ENCODE measurements at places on chromosomes 11 and 22.
A peak's percentile ranks its signal among the peaks of the same experiment; 100 is the strongest.

GRCh38 chr11:94130298-94131046 lies 1.8 kb downstream of the PANX1 start:
- peak; percentile 83 for DNase-seq

DNA sequence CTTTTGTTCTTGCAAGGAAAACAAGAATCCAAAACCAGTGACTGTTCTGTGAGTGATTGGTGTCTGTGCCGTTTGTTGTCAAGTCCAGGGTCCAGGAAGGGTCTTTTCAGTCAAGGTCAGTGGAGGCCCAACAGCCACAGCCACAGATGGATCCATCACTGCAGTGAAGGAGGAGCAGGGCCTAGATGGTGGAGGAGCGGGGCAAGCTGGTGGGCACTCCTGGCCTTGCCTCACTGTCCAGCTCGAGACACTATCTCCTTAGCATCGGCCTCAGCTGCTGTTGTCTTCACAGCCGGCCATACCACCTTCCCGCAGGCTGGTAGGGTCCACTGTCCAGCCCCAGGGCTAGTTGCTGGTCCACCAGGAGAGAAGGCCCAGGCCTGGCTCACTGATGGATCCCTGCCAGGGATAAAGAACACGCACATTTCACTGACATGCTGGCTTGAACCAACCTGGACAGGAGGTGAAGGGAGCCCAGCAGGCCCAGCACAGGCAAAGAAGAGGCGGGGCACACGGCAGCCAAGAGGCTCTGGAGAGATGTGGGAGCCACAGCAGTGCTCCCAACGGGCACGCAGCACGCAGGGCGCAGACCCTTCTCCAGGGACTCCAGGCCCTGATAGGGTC lies 15.2 kb downstream of the POLR3H start:
- DNase-seq = no peak

DNA sequence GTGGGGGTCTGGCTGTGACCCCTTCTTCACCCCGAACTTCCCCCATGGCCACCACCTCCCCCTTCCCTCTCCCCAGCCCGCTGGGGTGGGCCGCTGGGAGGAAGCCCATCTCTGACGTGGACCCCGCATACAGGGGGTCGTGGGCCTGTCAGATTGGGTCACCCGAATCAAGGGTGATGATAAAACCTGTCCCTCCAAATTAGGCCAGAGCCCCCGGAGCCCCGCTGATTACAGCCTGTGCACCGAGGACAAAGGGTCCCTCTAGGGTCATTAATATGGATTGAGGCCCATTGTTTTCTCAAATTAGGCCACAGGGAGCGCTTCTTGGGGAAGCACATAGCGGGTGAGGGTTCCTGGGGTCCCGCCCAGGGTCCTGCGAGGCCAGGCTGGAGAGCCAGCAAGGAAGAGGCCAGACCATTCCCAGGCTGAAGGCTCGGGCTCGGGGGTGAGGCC lies 4.9 kb upstream of the LINC01488 start:
- no peak for DNase-seq

- no peak for DNase-seq
Measured at GRCh38 chr22:42397332-42398249, 34.6 kb downstream of the NFAM1 start.

GRCh38 chr11:16902781-16903378 lies 111.3 kb downstream of the PLEKHA7 start:
- no peak for DNase-seq

- DNase-seq = peak; percentile 39
Measured at GRCh38 chr11:111976767-111977145, 39.6 kb downstream of the DIXDC1 start.

DNA sequence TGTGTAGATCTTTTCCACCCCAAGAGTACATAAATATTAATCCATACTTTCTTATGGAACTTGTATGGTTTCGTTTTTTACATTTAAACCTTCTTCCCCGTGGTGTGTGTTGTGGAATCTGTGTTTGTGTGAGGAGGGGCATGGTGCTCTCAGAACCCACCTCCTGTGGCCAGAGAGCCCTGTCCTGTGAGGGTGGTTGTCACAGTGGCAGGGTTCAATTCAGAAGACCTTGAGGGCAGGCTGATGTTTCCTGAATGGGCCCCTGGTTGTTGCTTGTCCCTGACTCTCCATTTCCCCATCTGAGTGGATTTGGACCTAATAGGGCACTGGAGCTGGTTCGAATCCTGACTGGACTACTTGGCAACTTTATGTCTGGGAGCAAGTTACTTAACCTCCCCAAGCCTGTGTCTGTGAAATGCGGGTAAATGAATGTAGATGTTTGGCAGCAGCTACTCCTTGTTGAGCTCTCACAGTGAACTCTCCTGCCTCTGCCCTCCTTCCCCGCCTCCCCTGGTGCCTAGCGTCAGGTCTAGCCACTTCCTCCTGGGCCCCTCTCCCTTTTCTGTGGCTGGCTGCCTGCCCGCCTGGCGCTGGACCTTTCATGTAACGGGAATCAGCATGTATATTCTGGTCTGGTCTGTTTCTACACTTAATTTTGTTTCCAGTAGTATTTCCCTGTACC lies 7.3 kb downstream of the NEAT1 start:
- DNase-seq = no peak

DNA sequence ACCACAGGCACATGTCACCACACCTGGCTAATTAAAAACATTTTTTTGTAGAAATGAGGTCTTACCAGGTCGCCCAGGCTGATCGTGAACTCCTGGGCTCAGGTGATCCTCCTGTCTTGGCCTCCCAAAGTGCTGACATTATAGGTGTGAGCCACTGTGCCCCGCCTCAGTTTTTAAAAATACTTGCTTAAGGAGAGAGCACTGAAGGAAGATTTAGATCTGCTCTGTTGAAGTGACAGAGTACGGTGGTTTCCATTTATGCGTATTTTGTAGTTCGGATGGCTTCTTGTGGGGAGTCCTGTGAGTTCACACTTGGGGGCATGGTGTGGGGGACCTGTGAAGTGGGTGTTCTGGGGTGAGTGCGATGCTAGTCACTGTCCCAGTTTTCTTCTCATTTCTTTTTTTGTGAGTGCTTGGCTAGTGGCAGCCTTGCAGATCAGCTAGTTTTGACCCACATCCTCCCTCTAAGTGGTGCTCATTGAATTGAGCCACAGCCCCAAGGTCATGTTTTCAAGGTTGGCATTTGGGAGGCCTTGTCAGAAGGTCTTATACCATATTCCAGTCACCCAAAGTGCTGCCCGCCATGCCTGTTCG lies 31.5 kb downstream of the PTPRJ start:
- DNase-seq = no peak

DNA sequence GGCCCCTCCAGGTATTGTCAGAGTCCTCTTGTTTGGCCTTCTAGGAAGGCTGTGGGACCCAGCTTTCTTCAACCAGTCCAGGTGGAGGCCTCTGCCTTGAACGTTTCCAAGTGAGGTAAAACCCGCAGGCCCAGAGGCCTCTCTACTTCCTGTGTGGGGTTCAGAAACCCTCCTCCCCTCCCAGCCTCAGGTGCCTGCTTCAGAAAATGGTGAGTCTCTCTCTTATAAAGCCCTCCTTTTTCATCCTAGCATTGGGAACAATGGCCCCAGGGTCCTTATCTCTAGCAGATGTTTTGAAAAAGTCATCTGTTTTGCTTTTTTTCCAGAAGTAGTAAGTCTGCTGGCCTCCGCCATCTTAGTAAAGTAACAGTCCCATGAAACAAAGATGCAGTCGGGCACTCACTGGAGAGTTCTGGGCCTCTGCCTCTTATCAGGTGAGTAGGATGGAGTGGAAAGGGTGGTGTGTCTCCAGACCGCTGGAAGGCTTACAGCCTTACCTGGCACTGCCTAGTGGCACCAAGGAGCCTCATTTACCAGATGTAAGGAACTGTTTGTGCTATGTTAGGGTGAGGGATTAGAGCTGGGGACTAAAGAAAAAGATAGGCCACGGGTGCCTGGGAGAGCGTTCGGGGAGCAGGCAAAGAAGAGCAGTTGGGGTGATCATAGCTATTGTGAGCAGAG lies at the start of gene CD3E:
Gene CD3E, plus strand, starts transcription at position 163 of the 681 bp plus-strand sequence. Its CDS starts 223 bp downstream, at position 386.
- DNase-seq = no peak

GRCh38 chr11:64660706-64661105 lies 62.3 kb downstream of the NRXN2 start:
- no peak for DNase-seq

- peak; percentile 57 for DNase-seq
Measured at GRCh38 chr22:46515208-46516111, 22.0 kb downstream of the CELSR1 start.

GRCh38 chr11:71488681-71489270 lies 35.8 kb downstream of the NADSYN1 start:
- DNase-seq = no peak

- peak; percentile 82 for DNase-seq
Measured at GRCh38 chr11:36230779-36231699, 58.2 kb downstream of the COMMD9 start.

GRCh38 chr11:85758026-85758425 lies 52.9 kb downstream of the SYTL2 start:
- DNase-seq = no peak

DNA sequence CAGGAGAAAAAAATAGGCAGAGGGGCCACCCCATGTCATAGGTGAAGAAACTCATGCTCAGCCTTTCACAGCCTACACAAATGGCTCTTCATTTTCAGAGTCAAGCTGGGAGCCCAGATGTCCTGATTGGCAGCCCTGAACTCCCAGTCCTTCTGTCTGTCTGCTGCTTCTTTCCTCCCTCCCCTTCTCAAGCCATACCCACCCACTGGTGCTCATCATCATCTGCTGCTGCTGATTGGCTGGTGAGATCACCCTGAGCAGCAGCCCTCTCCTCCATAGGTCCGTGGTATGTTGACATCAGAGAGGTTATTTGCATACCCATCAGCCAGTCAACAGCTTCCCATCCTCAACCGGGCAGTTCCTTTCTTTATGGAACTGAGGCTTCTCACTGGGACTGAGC lies 46.1 kb upstream of the PRDM11 start:
- DNase-seq = peak; percentile 32

DNA sequence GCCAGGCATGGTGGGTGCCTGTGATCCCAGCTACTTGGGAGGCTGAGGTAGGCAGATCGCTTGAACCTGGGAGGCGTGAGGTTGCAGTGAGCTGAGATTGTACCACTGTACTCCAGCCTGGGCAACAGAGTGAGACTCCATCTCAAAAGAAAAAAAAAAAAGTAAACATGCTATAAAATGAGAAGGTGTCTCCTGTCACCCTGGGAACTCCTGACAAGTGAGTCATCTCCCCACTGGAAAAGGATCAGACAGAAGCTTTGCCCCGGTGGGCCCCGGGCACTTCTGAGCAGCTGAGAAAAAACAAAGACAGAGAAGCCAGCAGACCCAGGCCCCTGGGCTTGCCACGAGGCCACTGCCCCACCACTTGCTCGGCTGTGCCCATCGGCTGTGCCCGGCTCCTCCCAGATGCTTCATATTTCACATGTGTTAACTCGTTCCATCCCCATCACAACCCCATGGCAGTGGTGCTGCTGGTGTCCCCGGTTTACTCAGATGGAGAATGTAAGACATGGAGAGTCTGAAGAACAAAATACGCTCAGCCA lies 22.3 kb downstream of the TTLL1 start:
- no peak for DNase-seq

- DNase-seq = no peak
Measured at GRCh38 chr11:25710975-25711374, 621.0 kb upstream of the ANO3 start.

- DNase-seq = no peak
Measured at GRCh38 chr11:26676641-26677040, 45.2 kb downstream of the SLC5A12 start.

DNA sequence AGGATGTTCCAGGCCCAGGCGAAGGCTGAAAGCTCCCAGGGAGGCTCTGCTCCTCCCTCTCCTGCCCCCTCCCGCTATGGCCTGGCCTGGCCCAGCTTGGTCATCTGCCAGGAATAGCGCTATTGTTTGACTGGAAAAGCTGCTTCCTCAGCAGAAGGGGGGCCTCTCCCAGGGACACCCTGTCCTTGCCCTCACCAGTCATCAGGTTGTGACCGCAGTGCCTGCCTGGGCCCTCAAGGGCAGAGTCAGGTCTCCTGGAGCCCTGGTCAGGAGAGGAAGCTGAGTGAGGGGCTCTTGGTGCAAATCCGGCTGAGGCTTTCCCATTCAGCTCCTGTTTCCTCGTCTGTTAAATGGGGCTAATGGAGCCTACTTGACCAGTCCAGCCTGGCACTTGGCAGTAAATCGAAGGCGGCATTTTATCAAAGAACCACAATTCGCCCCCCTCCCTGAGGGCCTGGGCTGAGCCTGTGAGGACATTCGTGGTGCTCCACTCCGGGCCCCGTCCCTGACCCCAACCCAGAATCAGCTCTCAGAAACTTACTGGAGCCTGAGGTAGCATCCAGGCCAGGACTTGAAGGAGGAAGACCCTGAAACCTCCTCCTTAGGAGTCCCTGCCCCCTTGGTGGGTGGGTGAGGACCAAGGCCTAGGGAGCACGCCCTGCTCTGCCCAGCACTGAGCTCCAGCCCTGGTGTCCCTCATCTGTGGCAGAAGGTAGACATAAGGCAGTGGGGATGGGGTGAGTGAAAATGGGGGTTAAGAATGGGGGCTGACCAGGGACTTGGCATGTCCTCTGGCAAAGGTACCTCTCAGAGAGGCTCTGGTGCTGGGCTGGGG lies 2.0 kb upstream of the CASTOR1 start:
- peak; percentile 52 for DNase-seq

DNA sequence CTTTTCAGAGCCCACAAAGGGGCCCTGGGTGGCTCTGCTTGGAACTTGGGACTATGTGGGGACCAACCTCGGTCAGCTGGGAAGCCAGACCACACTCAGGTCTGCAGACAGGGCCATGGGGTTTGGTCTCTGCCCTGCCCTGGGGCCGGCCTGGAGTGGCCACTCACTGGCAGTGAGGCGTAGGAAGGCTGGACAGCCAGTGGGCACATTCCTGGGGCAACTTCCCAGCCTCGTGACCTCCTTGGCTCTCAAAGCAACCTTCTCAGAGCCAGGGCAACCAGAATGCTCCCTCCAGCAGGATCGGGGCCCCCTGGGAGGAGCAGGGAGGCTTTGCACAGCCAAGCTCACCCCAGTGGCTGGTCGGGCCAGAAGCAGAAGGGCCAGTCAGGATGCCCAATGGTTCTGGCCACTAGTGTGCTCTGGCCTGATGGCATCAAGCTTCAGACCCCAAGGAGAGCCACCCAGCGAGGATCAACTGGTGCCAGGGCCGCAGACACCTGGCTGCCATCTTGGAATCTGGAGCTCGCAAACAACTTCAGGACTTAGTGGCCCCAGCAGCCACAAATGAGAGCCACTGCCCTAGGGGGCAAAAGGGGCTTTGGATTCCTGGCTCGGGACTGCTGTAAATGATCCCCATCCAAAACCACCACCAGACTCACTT lies 87.1 kb downstream of the MYEOV start:
- no peak for DNase-seq

DNA sequence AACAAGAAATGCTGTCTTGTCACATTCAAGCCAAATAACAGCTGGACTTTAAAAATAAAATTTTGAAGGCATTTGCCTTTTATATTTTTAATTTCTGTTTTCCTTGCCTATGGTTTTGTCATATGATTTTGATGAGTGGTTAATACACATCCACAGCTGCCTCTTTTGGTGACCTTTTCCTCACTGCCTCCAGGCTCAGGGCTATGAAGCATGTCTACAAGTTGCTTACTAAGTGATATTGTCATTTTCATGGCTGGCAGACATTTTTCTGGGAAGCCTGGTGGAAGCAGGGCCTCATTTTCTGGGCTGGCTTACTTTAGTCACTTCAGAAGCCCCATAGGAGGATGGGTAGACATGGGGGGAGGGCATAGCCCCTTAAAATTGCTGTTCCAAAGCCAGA lies 344.9 kb downstream of the SOX6 start:
- no peak for DNase-seq

- no peak for DNase-seq
Measured at GRCh38 chr11:95346265-95346664, 115.3 kb upstream of the SESN3 start.

- no peak for DNase-seq
Measured at GRCh38 chr11:127395034-127395433, 394.5 kb upstream of the KIRREL3 start.

All from AG20443 (cell line).